Cortex of kidney (tissue), 1 donor: ENCODE measurements at places on chromosomes 4 and X.

GRCh38 chr4:70629469-70630090 lies 1.0 kb downstream of the ENAM start:
- DNase-seq, result no peak

GRCh38 chrX:149950681-149951080 lies 12.4 kb upstream of the EOLA2 start:
- no peak for DNase-seq

- no peak for DNase-seq
These were observed at the start of gene CLNK for GRCh38 chr4:10684631-10685030. TSS of gene CLNK (minus strand) at chr4:10684768. CDS start at chr4:10667869, 16,899 bp downstream.

GRCh38 chr4:114386637-114387233 lies 211.9 kb upstream of the UGT8 start:
- no peak for DNase-seq

- no peak for DNase-seq
These were observed 1.5 kb upstream of the CRLF2 start for GRCh38 chrX:1213971-1214370.
